ENCODE measurements at places on chromosomes 7 and 10.
A peak's percentile ranks its signal among the peaks of the same experiment; 100 is the strongest.

DNA sequence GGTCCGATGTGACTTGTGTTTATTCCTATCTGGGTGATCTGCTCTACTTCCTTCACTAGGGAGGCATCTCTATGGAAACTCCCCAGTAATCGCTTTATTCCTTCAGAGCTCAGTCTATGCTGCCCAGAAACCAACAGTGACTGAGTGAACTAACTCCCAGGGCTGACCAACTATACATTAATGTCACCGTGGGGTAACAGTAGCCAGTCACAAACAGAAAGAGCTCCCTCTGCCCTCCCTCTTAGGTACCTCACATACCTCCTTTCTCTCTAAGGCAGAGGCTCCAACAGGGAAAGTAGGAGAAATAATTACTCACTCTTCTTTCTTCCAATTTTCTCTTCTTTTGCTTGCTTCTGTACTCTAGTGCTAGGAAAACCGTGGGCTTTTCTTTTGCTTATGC is 855.0 kb downstream of the REEP3 start:
- ATAC-seq = no peak

DNA sequence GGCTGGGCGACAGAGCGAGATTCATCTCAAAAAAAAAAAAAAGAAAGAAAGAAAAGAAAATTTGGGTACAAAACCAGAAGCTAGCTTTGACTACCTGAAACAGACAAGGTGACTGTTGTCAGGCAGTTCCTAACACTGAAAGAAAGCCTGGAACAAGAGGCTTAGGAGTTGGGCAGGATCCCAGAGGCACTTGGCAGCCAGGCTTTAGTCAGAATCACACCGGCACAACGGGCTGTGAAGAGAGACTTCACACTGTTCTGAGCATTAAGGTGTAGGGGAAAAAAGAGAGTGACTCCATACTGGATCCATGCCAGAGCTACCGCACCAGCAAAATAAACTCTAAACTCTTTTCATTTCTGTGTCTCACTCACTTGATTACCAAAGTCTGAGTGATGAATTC is 130.8 kb downstream of the ZNF467 start:
- ATAC-seq = peak; percentile 45

DNA sequence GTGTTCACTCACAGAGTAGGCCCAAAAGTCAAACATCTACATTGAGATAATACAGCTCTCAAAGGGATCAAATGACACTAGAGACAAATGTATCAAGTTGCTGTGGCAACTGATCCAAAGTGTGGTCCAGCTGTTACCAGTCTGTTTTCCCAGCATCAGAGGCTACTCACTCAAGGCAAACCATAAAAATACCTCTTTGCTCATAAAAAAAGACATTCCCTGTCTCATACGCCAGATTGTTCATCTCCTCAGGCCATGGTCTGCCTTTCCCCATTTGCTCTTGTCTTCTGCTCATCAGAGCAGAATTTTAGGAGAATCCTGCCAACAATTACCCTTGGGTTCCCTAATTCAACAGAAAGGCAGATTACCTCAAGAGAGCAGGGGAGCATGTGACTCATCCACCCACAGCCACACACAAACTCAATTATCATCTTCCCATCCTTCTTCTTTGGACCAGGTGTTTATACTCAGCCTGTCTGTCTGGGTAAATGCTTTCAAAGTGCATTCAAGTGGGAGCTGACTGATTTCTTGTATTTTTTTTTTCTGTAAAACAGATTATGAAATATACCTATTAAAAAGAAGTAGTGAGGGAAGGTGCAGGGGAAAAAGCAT is 226.5 kb upstream of the HPS1 start:
- ATAC-seq = no peak

DNA sequence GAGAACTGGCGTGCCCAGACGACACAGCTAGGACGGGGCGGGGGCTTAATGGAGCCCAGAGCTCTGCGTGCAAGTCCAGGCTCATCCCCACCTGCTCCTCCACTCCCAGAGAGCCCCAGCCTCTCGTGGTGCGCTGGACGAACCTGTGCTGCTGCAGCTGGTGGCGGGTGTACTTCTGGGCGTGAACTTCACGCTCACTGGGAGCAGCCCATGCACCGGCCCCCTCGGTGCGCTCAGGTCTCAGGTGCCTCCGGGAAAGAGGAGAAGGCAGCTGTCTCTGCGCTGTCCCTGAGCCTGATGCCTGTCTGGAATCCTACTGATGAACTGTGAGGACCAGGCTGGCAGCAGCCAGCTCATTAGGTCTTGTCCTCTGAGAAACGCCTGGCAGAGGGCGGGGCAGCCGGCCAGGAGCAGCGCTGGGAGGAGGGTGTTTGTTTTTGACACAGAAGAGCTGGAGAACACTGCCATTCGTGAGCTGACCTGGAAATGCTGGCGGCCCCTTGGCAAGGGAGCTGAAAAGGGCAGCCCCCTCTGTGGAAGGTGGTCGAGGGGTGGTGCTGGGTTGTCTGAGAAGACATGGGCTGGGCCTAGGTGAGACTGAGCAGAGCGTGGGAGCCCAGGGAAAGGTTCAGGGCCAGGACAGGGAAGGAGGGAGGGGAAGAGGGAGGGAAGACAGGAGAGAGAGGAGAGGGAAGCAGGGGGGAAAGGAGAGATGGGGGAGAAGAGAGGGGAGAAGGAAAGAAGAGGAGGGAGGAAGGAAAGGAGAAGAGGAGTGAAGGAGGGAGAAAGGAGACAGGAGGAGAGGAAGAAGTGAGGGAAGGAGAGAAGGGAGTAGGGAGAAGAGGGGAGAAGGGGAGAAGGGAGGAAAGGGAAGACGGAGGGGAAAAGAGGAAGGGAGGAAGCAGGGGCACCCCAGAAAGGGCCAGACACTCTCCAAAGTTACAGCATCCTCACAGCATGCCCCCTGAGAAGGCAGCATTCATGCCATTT is 53.5 kb upstream of the TNS3 start:
- ATAC-seq = peak; percentile 91

GRCh38 chr7:134885967-134886352 is 100.3 kb upstream of the AGBL3 start:
- no peak for ATAC-seq

GRCh38 chr10:33010132-33011037 is 52.4 kb upstream of the ITGB1 start:
- ATAC-seq = peak; percentile 40

GRCh38 chr7:22281481-22281880 is 75.5 kb downstream of the RAPGEF5 start:
- ATAC-seq = no peak

DNA sequence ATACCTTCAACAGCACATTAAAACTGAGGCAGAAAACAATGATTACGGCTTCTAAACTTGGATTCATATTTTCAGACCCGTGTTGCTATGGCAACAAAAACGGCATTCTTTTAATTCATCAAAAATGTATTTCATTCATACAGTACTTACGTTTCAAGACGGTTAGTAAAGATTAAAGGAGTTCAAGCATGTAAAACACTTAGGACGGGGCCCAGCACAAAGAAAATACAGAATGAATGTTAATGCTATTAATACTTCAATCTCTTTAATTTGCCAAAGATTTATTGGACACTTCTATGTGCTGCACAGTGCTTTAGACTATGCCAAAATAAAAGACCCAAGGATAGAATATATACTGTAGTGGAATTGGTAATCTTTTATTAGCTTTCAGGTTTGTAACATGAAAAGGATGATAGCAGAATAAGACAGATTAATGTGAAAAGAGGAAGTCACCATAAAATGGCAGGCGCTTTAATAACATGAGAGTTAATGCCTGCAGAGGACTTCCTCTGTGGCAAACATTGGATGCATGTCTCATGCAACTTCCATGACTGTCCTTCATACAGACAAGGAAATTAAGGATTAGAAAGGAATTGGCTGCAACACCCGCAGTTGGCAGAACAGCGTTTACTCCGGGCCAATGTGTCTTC is 201.6 kb upstream of the KLF6 start:
- ATAC-seq = no peak

- no peak for ATAC-seq
Measured at GRCh38 chr10:10055656-10056442, 961.8 kb upstream of the CELF2 start.

GRCh38 chr7:127887631-127888030 is 143.6 kb downstream of the LRRC4 start:
- ATAC-seq = no peak
